ENCODE measurements at places on chromosomes 2 and 18.

DNA sequence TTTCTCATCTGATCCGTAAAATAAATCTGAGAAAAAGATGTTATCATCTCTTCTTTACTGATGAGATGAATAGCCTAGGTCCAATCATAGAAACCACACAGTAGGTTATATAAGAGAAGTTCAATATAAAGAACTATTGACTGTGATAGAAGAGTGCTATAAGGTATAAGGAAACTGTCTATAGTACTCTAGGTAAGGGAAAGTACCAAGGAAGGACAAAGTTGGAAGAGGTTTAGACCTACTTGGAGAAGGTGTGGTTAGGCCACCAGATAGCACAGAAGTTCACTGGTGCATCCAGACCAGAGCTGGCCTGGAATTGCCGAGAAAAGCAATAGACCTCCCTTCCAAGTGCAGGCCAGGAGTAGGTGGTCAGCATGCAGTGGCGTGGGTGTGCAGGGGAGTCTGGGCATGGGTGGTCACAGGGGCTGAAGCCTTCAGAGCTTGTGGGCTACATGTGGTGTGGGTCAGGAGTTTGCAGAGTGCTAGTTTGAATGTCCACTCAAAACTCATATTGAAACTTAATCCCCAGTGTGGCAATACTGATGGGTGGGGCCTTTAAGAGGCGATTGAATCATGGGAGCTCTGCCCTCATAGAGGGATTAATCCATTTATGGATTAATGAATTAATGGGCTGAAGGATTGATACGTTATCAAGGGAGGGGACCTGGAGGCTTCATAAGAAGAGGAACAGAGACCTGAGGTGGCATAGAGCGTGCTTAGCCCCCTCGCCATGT lies 86.3 kb downstream of the ALPK2 start:
- no peak for DNase-seq

DNA sequence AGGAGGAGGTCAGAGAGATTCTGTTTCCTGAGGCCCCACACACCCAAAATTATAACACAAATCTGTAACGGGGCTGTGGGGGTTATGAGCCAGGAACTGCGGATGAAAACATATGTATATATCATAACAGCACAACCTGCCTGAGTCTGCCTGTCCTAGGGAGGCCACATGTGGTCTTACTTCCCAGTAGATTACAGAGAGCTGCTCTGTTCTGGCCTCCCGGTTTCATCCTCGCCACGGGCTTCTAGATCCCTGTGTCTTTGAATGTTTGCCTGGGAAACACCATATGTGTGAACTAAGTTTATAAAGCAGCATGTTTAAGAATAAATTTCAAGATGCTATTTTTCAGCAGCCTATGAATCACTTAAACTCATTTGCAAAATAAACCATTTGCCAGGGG lies 124.0 kb downstream of the TMEM200C start:
- DNase-seq, result no peak

DNA sequence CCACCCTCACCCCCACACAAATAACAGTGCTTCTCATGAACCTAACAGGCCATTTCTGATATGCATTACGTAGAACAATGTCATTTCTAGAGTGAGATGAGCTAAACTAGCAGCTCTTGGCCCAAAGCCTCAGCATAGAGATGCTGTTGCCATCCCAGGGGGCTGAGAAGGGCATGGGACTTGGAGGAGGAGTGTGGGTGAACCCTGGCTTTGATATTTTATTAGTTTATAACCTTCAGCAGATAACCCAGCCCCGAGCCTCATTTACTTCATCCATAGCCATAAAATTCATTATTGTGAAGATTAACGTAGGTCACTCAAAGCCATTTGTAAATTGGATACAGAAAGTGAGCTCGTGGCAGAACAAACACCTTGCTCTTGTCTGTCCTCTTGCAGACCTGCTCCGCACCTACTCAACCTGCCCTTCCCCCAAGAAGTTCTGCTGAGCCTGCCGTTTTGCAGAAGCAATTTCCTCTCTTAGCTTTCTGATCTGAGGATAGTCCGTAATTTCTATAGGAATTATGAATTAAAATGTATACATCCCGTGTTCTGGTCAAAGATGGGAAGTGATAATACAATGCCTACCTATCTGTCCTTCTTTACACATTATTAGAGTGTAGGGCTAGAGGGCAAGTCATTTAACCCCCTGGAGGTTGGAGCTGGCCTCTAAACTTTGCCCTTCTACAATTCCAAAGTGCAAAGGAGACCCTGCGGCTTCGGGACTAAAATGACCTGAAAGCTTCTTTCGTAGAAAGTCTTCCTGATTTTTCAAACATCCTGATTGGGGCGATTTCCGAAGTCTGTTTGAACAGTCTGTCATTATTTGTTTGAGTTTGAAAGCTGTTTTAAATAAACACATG lies 187.4 kb downstream of the BCL2 start:
- peak; percentile 26 for DNase-seq

DNA sequence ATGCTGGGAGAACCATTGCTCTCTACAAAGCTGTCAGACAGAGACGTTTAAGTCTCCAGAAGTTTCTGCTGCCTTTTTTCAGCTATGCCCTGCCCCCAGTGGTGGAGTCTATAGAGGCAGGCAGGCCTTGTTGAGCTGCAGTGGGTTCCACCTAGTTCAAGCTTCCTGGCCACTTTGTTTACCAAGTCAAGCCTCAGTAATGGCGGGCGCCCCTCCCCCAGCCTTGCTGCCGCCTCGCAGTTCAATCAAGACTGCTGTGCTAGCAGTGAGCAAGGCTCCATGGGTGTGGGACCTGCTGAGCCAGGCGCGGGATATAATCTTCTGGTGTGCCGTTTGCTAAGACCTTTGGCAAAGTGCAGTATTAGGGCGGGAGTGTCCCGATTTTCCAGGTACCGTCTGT lies 52.7 kb upstream of the SCYGR2 start:
- DNase-seq, result peak; percentile 32

GRCh38 chr2:208501206-208501605 lies 94.6 kb downstream of the PTH2R start:
- peak; percentile 92 for DNase-seq

- DNase-seq, result no peak
Measured at GRCh38 chr2:63121055-63121834, 70.6 kb downstream of the OTX1 start.

- DNase-seq, result no peak
Measured at GRCh38 chr2:138979131-138979785, 199.1 kb upstream of the NXPH2 start.

DNA sequence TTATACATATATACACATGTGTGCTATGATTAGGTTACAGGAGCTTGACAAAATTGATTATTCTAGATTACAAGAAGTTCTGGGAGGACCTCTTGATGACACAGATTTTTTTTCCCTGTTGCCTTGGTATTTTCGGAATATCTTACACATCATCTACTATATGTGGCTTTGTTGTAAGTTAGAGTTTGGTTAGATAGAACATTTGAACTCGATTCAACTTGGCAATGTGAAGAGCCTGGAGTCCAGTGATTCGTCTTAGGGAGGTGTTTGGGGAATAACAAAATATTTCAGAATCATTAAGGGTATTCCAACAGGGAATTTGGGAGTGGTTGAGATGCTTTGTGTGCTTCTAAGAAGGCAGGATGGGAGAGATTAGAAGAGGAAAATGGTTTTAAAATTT lies 39.3 kb upstream of the EFEMP1 start:
- DNase-seq, result no peak

GRCh38 chr2:222228054-222228453 lies 70.7 kb downstream of the PAX3 start:
- DNase-seq, result no peak

- DNase-seq, result peak; percentile 34
Measured at GRCh38 chr2:240387669-240388358, 47.6 kb upstream of the GPC1 start.

DNA sequence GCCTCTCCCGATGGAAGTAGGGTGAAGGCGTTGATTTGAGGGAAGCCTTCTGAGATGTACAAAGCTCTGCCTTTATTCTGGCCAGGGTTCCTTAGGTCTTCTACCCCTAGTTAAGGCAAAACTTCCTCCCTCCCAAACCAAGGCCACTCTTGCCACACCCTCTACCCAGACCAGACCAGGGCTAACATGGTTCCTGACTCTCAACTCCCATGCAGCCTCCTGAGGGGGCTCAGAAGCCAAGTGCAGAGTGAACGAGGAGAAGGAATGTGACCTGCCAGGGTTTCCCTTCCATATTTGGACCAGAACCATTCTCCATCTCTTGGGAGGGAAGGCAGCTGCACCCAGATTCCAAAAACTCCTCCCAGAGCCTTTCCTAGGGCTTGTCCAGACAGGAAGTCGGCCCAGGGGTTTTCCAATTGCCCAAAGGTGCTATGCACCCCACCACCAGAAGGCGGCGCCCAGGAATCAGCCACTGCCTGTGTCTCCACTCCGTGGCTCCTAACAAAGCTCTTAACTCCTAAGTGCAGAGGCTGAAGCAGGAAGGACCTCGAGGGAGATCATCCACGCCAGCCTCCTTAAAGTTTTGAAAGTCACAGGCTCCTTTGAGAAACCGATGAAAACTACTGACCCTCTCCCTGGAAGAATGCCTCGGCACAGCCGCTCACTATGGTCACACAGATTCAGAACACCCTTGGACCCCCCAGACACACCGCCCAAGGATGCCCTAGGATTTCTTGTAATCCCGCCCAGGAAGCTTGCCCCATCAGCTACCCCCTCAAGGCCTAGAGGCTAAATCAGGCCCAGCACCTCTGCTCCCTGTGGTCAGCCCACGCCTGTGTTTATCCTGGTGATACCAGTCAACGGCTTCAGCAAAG lies 157.8 kb downstream of the SMAD2 start:
- peak; percentile 89 for DNase-seq

- peak; percentile 85 for DNase-seq
Measured at GRCh38 chr2:9556121-9556743, 602 bp upstream of the ADAM17 start.

DNA sequence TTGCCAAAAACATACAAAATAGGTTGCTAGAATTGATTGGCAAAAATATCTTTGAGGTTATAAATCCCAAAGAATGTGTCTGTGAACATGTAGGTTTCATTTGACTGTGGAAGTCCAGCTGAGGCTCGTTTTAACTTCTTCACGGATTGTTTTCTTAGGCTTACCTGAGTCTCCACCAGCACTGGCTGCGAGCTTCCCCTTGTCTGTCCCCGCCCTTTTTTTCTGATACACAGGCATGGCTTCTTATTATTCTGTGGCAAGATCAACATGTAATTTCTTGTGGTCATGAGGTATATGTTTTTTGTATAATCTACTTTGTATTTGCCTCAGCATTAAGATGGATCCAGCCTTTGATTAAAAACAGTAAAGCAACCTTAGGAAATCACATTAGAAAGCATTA lies 7.2 kb upstream of the SLC40A1 start:
- DNase-seq, result no peak

DNA sequence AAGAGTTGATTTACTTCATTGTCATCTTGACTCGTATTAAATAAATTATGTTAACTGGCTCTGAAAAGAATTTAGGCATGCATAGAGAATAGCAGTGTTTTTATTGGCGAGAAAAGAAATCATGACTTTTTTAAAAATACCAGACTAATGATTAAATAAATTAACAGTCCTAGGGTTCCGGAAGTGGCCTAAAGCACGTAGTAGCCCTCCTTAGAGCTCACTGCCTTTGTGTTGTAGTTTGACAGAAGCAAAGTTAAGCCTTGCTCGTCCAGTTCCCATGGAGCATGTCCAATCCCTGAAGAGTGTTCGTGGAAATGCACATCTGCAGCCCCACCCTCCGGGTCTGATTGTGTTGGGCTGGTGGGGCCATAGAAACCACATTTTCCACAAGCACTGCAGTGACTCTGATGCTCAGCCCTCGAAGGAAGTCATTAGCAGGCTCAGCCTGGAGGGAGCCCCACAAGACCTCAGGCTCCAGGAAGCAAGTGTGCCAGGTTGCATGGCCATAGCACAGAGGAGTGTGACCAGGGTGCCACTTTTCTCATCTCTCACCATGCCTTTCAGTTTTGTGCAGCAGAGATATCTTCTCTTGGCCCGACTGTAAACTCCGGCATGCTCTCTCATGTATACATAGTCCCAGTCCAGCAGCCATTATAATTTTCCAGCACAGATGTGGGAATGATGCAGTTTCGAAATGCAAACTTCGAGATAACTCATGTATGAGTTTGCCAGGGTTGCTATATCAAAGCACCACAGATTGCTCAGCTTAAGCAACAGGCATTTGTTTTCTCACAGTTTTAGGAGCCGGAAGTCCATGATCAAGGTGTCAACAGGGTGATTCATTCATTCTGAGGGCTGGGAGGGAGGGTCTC lies 188.6 kb upstream of the SH3BP4 start:
- DNase-seq, result no peak

- DNase-seq, result no peak
Measured at GRCh38 chr2:106579750-106580197, 92.6 kb downstream of the CD8B2 start.

- peak; percentile 77 for DNase-seq
Measured at GRCh38 chr2:109129356-109129920, 433 bp downstream of the SH3RF3 start.

DNA sequence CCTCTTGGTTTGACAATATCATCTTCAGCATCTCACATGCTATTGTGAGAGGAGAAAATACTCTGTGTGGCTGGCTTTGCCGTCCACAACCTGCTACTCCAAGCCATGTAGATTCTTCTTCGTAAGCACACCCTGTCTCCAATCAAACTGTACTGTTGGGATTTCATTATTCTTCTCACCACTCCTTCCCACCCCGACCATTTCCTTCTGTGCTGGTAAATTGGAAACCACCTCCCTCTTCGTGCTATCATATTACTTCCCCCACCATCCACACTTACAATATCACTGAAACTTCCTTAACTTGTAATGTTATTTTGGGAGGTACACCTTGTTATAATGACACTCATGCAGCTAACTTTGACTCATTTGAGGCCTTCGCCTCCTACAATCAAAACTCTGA lies 3.2 kb upstream of the AGXT start:
- no peak for DNase-seq

DNA sequence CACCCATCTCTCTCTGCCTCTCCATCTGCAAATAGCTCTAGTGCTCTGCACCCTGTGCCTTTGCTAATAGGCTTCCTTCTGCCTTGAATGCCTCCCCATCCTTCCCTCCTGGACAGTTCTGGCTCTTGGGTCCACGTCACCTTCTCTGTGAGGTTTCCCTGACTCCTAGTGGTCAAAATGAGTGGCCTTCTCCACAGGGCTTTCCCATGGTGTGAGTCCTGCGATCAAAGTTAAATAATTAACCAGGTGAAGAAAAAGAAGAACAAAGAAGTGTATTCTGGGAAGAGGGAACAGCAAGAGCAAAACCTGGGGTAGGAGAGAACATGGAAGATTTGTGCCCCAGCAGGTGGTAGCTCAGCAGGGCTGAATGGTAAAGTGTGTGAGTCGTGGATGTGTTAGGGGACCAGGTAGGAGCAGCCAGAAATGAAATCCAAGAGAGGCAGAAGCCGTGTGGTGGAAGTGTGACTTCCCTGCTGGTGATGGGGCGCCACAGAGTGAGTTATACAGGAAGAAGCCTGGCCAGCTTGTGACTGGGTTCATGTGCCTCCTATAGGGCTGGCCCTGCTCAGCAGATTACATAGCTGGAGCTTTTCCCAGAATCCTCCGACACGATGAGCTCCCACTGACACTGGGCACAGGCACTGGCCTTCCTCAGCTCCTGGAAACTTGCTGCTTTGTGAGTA lies 93.8 kb upstream of the LDAH start:
- DNase-seq, result peak; percentile 79
